ENCODE measurements at places on chromosomes 6 and 20. TPM values are rescaled to one million over a fixed set of nuclear protein-coding genes. Genes with fewer than 3 reads are reported as not detected.

TMX4 gene
- total RNA-seq = 31.8 TPM

MDFI gene
- 2.9 TPM for total RNA-seq

PGC gene
- total RNA-seq = not detected

HS3ST5 gene
- total RNA-seq = not detected

BTN1A1 gene
- not detected for total RNA-seq

GSTA2 gene
- not detected for total RNA-seq

WFDC2 gene
- total RNA-seq = not detected

AK9 gene
- total RNA-seq = 1.7 TPM

SGK2 gene
- 0.69 TPM for total RNA-seq

MTG2 gene
- total RNA-seq = 18.7 TPM

TXLNB gene
- 0.25 TPM for total RNA-seq

GNAS-AS1 gene
- total RNA-seq = 0.49 TPM

HLA-DQA1 gene
- not detected for total RNA-seq

GJA10 gene
- not detected for total RNA-seq

HUS1B gene
- total RNA-seq = not detected

SIRPA gene
- total RNA-seq = 21.4 TPM

RAET1E gene
- 0.06 TPM for total RNA-seq

TMEM170B gene
- 0.98 TPM for total RNA-seq

PDE7B gene
- total RNA-seq = 41.9 TPM

SLC13A3 gene
- total RNA-seq = 2.5 TPM

LAMP5 gene
- not detected for total RNA-seq

BHLHE23 gene
- total RNA-seq = not detected

NHSL1 gene
- 10.8 TPM for total RNA-seq

PPP1R3D gene
- 4.3 TPM for total RNA-seq

FAM83C gene
- not detected for total RNA-seq

ZNF831 gene
- not detected for total RNA-seq

PLCB4 gene
- total RNA-seq = 0.29 TPM

SLC17A5 gene
- 13.9 TPM for total RNA-seq

NOX3 gene
- total RNA-seq = not detected

ARMC2 gene
- 3.0 TPM for total RNA-seq

HSP90AB1 gene
- 563 TPM for total RNA-seq

NCR2 gene
- not detected for total RNA-seq

SPATS1 gene
- not detected for total RNA-seq

BMP2 gene
- 5.1 TPM for total RNA-seq

COL10A1 gene
- total RNA-seq = not detected

IYD gene
- not detected for total RNA-seq

APOBEC2 gene
- not detected for total RNA-seq

GPR63 gene
- total RNA-seq = 0.05 TPM

CLDN20 gene
- not detected for total RNA-seq

NCOA7 gene
- 26.2 TPM for total RNA-seq

Measured in cardiac ventricle fibroblast (primary cell).